ENCODE measurements at places on chromosomes 1 and 21. TPM values are rescaled to one million over a fixed set of nuclear protein-coding genes. Genes with fewer than 3 reads are reported as not detected.

Gene KCNJ10
- total RNA-seq: not detected

DNA sequence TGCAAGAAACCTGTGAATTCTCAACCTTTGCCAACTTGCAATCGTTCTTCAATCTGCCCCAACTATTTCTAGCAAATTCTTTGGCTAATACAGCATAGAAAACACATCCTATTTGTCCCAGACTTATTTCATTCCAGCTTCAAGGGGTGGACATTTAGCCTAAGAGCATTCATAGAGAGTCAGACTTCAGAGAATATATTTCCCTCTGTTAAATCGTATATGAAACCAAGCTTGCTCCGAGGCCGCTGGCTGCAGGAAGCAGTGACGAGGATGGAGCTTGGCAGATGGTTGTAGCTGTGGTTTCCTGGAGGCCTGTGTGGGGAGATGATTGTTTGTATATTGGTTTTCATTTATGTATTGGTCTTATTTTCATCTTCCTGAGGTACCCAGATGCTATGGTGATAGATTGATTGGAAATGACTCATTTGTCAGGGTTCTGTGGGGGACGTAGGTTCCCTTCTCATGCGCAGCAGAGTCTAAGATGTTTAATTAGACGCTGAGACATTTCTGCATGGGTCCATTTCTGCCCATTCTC, 26.1 kb downstream of the MAN1C1 start:
- no peaks in the 10 kb centered on the region for H3K27me3 ChIP-seq
- no peaks in the 10 kb centered on the region for H3K4me1 ChIP-seq
- H3K36me3 ChIP-seq: no peaks in the 10 kb centered on the region
- H3K4me3 ChIP-seq: no peak overlapping the region
- no peak for DNase-seq
- peak overlapping the region; percentile 28 for H3K27ac ChIP-seq

DNA sequence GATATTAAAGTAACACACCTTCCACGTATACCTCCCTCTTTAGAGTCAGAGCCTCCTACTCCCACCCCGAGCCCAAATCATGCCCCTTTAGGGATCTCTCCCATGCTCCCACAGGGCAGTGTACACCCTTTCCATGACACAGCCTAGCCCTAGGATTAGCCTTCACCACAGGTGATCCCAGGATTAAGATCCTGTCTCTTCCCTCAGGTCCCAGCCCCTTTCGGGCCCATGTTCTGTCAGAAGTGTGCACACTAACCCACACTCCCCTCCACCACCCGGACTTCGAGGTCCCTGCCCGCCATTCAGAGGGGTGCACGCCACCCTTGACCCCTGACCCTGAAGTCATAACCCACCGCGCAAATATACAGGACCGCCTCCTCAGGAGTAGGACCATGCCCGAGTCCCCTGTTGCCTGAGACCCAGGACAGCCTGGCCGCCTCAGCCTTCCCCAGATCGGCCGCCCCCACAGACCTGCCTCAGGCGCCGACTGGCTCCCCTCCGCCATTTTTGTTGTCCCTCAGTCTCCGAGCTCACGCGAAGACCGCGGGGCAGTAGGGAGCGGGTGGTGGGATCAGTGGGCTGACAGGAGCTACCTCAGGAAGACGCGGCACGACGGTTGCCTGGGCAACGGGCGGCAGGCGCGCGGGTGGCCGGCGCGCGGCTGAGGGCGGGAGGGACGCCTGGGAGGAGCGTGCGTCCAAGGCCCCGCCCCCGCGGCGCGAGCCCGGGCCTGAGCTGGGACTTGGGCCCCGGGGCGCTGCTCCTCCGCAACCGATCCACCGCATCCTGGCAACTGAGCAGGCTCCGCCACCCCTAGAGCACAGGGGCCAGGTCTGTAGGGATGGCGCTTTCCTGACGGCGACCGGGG, at the start of gene AGBL4:
AGBL4 (minus strand) TSS at position 663 of the 868 bp plus-strand sequence.
- H3K4me3 ChIP-seq: peak within 1 kb of the TSS; percentile 49
- no peaks in the 10 kb centered on the region for H3K4me1 ChIP-seq
- DNase-seq: peak; percentile 64
- no peaks in the 10 kb centered on the region for H3K27me3 ChIP-seq
- no peaks in the 10 kb centered on the region for H3K36me3 ChIP-seq

GRCh38 chr1:15988856-15989736, 13.2 kb upstream of the ZBTB17 start:
- no peaks in the 10 kb centered on the region for H3K36me3 ChIP-seq
- H3K4me3 ChIP-seq: no peak overlapping the region
- no peaks in the 10 kb centered on the region for H3K4me1 ChIP-seq
- H3K27me3 ChIP-seq: no peaks in the 10 kb centered on the region
- no peak for DNase-seq

DNA sequence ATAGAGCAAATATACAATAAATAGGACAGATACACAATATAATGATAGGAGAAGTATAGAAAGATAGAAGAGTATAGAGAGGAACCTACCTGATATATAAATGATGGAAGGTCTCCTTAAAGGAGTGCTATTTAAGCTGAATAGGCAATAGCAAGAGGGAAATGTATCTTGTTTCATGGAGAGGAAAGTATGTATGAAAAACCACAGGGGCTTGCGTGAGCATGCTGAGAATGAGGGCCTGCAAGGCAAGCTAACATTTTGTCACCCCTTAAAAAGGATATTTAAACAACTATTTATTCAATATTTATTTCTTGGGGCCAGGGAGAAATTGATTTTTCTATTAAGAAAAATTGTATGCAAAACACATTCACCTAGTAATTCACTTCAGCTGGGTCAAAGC, 150.9 kb upstream of the ZRANB2 start:
- no peaks in the 10 kb centered on the region for H3K36me3 ChIP-seq
- no peak for DNase-seq
- no peak overlapping the region for H3K27ac ChIP-seq
- H3K27me3 ChIP-seq: no peaks in the 10 kb centered on the region
- H3K4me3 ChIP-seq: no peak overlapping the region
- H3K4me1 ChIP-seq: no peaks in the 10 kb centered on the region

Data from sigmoid colon (tissue), 7 donors.